ENCODE measurements at places on chromosomes 13 and 19. TPM values are rescaled to one million over a fixed set of nuclear protein-coding genes. Genes with fewer than 3 reads are reported as not detected.

DNA sequence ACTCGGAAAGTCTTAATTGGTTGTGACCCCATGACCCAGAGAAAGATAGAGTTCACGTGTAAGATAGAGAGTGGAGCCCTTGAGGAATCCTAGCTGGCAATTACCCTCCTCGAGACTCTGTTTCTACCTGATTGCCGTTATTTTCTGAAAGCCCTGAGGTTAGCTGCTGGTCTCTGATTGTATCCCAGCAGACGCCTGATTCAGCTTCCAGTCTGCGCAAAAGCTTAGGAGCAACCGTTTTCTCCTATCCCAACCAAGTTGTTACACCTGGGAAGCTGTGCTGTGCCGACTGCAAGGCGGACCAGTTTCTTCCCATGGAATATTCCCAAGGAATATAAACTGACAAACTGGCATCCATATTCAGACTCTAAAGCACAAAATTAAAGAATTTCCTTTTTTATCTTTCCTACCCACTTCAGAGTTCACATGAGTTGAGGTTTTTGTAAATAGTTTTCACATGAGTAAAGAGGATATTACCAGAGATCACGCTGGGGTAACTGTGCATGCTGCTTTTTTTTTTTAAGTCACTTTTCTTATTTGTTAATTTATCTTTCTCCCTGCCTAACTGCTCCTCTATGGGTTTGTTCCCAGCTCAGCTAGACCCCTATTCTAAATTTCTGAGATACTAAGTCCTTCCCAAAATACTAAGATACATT is 1.5 kb upstream of the TRPC4 start:
- DNase-seq: no peak
- no peaks in the 10 kb centered on the region for H3K4me1 ChIP-seq
- H3K4me3 ChIP-seq: no peak overlapping the region
- no peak overlapping the region for H3K27ac ChIP-seq

GIPC1 gene
- total RNA-seq: 36.5 TPM

PRKCG gene
- total RNA-seq: 0.45 TPM

GRCh38 chr13:76783798-76784197 is 102.4 kb downstream of the KCTD12 start:
- no peak overlapping the region for H3K27ac ChIP-seq
- H3K4me3 ChIP-seq: no peak overlapping the region
- peaks cover 7% of the 10 kb centered on the region for H3K27me3 ChIP-seq
- H3K36me3 ChIP-seq: no peaks in the 10 kb centered on the region
- DNase-seq: no peak

CEACAM4 gene
- total RNA-seq: not detected
